Tibial nerve (tissue), 4 donors: ENCODE measurements at places on chromosomes 2 and 18.

DNA sequence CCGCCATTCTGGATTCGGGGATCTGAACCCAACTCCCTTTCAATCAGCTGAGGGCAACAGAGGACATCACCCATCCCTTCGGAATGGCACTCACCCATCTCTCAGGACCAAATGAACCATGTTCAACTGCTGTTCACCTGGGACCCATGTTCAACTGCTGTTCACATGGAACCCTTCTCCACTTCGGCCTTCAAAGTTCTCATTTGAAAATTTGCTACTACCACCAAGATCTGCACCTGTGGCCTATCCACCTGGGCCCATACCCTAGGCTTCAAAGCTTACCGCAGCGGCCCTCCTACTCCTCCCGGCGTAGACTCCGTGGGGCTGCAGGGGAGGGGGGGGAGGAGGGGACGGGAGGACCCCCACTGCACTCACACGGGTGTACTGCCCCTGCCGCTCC, 119.2 kb upstream of the ANKRD30BL start:
- H3K4me1 ChIP-seq: no peaks in the 10 kb centered on the region
- DNase-seq: no peak
- H3K4me3 ChIP-seq: no peak overlapping the region
- H3K36me3 ChIP-seq: no peaks in the 10 kb centered on the region
- no peaks in the 10 kb centered on the region for H3K27me3 ChIP-seq

DNA sequence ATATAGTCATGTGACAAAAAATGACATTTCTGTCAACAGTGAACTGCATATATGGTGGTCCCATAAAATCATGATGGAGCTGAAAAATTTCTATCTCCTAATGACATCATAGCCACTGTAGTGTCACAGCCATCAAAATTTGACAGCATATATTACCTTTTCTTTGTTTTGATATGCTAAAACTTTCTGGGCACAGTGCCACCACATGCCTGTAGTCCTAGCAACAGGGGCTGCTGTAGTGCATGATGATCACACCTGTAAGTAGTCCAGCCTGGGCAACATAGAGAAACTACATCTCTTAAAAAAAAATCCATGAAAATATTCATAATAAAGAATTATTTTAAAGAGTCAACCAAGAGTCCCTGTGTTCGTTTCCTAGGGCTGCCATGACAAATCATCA, 155.5 kb upstream of the SERTAD2 start:
- DNase-seq: no peak
- no peaks in the 10 kb centered on the region for H3K36me3 ChIP-seq
- no peak overlapping the region for H3K27ac ChIP-seq
- no peak overlapping the region for H3K4me3 ChIP-seq
- H3K27me3 ChIP-seq: no peaks in the 10 kb centered on the region

DNA sequence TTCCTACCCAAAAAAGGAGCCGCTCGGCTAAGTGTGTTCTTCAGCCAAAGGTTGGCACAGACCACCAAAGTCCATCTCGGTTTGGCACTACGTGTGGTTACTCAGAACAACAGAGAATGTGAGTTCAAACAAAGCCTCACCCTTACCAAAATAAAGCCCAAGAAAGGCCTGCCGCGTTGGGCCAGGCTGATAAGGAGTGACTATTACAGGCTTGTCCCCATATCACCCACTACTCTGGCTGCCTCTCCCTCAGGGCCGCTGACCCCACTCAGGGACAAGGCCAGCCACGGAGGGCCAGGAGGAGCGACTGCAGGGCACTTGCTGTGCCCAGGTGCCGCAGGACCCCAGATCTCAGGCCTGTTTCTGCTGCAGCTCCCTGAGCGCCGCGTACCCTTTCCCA, 13.8 kb downstream of the HS1BP3 start:
- no peak overlapping the region for H3K4me3 ChIP-seq
- H3K27me3 ChIP-seq: no peaks in the 10 kb centered on the region
- no peak for DNase-seq
- H3K27ac ChIP-seq: no peak overlapping the region
- H3K4me1 ChIP-seq: peaks cover 33% of the 10 kb centered on the region
- peaks cover 74% of the 10 kb centered on the region for H3K36me3 ChIP-seq

DNA sequence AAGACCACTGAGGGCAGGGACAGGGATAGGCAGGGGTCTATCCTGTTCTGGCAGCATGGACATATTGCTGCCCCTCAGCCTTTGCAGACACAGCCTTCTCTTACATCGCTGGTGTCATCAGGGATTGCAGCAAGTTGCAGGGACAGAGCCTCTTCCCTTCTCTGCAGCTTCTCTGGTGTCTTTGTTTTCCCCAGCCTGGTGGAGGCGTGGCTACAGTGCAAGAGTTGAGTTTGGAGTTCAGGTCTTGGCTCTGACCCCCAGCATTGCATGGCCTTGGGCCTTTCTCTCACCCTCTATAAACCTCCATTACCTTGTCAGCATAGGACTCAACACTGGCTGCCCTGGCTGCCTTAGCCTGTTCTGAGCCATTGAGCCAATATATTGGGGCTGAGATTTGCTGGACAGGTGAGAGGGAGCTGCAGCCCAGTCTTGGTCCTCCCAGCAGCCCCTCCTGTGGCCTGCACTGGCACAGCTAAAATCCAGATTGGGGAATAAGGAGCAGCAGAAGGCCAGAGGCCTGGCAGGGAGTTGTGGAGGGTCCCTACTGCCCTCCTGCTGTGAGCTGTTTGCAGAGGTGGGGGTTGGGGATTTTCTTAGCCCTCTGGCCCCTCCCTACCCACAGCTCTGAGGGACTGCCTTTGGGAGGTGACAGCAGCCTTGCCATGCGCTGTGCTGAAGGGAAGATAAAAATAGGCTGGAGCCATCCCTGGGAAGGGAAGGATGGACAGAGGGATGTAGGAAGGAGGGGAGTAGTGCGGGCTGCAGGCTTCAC, 22.8 kb downstream of the EHD3 start:
- no peaks in the 10 kb centered on the region for H3K27me3 ChIP-seq
- H3K27ac ChIP-seq: no peak overlapping the region
- H3K4me3 ChIP-seq: no peak overlapping the region
- H3K36me3 ChIP-seq: peaks cover 56% of the 10 kb centered on the region
- no peak for DNase-seq

- DNase-seq: no peak
- H3K27me3 ChIP-seq: no peaks in the 10 kb centered on the region
- no peaks in the 10 kb centered on the region for H3K36me3 ChIP-seq
- H3K4me1 ChIP-seq: peaks cover 8% of the 10 kb centered on the region
- no peak overlapping the region for H3K27ac ChIP-seq
These were observed 4.1 kb downstream of the PDCD1 start for GRCh38 chr2:241854342-241855244.

GRCh38 chr2:96256611-96257113, 9.1 kb downstream of the TMEM127 start:
- DNase-seq: no peak
- H3K36me3 ChIP-seq: peaks cover 15% of the 10 kb centered on the region
- H3K4me3 ChIP-seq: no peak overlapping the region
- H3K27ac ChIP-seq: no peak overlapping the region

DNA sequence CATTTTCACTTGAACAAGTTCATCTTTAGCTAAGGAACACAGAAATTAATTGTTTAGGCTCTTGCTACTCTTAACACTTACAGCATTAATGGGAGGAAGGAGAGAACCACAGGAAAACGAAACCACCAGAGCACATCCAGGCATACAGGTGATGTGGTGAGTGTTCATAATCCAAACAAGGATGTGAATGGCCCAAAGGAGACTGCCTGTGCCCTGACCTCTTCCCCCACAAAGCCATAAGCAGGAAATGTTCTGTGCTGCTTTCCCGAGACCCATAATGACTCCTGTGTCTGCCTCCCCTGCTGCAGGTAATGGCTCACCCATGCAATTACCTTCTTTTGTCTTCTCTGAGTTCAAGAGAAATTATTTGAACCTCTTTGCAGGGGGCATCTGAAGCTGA, 295.9 kb upstream of the LINC00305 start:
- H3K27ac ChIP-seq: no peak overlapping the region
- H3K4me1 ChIP-seq: no peaks in the 10 kb centered on the region
- H3K27me3 ChIP-seq: no peaks in the 10 kb centered on the region
- no peak overlapping the region for H3K4me3 ChIP-seq
- no peak for DNase-seq
- H3K36me3 ChIP-seq: no peaks in the 10 kb centered on the region
